ENCODE measurements at places on chromosomes 3 and 15.
A peak's percentile ranks its signal among the peaks of the same experiment; 100 is the strongest.

DNA sequence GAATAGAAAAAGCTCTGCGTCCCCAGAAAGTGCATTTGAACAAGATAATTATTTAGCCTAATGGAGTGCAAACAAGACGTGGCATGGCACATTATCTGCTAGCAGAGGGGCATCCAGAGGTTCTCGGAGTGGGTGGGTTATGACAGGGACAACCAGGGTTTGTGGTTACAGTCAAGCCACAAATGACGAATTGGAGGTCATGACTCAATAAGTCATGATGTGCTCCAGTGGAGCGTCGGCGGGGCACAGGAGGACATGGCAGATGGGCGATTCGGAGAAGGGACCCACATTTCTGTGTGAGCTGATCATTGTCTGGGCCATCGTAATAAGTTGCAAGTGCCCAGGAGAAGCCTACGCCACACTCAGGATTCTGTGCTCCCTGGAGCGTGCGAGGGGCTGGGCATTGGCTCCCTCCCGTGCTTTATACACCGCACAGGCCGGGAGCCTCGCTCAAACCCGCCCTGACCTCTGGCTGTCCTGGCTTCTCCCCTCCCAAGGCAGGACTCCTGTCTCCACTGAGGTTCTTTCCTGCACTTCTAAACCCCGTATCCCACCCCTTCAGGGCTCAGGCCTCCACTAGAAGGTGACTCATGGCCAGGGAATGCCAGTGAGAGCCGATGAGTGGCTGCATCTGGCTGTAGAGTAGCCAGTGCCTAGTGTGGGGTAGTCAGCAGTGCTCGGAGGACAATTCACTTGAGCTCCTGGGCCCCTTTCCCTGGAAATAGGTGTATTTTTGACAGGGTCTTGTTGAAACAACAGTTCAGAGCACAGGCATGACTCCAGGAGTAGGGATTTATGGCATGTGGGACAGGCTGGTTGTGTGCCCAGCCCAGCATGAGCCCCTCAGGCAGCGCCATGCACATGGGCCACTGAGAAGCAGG is 67.4 kb downstream of the GRIP2 start:
- DNase-seq: no peak

- peak; percentile 15 for DNase-seq
These were observed 324.5 kb downstream of the TBL1XR1 start for GRCh38 chr3:176872771-176873209.

- peak; percentile 93 for DNase-seq
These were observed at the start of gene OGG1 for GRCh38 chr3:9749645-9750555. Gene OGG1, plus strand, starts transcription at chr3:9749952. Its CDS starts 335 bp downstream, at chr3:9750287.

DNA sequence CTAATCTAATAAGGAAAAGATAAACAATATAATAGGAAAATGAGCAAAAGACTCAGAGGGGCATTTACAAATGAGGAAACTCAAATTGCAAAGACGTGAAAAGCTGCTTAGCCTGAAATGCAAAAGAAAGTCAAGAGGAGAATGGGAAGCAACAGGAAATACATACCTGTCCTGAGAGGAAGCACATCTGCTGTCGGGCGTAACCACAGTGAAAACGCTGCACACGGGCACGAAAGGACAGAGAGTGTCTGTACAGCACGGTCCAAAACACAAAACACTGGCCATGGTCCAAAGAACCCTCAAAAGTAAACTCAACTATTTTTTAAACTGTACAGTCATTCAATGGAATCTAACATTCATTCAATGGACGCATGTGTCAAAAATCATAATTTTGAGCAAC is 100.6 kb downstream of the CHSY1 start:
- DNase-seq: no peak
